Stimulated activated CD8-positive, alpha-beta memory T cell treated with anti-CD3 and anti-CD28 coated beads, Interleukin-4, amount 100 ng/mL, for 4 hours (primary cell): ENCODE measurements at places on chromosomes 3 and 15.

DNA sequence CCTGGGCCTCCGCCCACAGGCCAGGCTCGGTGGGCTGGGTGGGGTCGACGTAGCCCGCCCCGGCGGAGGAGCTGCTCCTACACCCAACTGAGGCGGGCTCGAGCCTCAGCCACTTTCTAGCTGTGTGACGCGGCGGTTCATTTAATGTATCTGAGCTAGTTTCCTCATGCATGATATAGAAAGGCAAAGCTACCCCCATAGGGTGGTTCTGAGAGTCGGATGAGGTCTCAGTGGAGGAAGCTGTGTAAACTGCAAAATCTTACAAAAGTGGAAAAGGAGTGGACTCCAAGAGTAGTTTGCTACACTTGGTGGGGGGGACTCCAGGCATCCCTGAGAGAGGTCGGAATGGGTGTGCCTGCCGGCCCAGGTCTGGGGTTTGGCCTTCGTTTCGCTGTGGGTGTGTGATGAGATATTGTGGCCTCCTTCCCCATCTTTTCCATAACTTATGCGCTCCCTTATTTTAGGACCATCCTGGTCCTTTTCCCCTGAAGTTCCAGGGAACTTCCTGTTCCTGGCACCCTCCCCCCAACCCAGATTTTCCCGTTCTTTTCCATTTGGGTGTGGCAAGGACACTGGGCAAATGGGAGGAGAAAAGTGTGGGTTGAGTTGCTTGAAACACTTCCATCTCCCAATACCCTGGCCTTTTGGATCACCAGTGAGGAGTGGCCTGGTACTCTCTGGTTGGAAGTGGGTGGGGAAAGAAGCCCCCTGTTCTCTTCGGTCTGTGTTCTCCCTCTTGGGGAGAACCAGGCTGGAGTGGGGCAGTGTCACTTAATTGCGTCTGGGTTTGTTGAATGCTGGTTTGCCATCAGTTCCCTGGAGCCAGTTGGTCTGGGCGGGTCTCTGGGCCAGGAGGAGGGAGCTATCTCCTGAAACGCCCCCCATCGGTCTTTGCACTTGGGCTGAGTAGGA lies 1.1 kb downstream of the PDIA5 start:
- no peak for DNase-seq

DNA sequence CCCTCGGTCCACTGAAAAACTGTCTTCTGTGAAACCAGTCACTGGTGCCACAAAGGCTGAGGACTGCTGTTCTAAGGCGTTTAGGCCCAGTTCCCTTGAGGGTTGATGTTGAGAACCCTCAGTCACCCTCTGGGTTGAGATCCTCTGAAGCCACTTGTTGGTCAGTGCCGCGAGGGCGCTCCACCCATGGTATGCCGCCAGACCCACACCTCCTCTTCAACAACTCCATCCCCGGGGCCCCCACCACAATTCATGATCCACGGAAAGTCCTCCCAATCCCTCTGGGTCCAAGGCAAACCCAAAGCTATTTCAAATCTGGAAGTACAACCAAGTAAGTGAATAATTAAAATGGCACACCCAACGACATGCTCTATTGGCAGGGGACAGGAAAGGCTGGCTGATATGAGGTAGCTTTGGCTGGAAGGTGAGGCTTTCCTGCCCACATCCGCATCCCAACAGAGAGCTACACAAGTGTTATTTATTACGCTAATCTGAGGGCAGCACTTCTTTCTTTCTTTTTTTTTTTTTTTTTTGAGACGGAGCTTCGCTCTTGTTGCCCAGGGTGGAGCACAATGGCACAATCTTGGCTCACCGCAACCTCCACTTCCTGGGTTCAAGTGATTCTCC lies 58.1 kb downstream of the XXYLT1 start:
- no peak for DNase-seq

- no peak for DNase-seq
These were observed 52.5 kb upstream of the C15orf61 start for GRCh38 chr15:67468416-67468815.

DNA sequence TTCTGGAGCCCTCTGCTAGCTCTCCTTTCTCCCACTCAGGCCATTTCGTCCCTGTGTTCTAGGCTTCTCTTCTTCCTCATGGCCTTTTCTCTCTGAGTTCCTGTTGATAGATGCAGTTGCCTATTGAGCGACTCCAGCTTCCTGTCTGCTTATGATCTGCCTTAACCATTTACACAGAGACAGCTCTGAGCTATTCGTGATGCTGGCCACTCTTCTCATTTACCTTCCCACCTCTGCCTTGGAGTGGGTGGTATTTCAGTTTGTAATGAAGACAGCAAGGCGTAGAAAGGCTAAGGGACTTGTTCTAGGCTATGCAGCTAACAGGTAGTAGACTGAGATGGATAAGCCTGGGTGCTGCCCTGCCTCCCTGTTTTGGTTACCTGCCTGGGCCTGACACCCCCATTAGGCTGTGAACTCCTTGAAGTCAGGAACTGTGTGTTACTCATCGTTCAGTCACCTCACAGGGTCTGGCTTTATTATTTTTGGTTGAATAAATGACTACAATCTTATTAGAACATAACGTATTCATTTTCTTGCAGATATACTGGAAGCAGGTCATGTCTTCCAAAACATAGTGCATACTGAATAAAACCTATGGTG lies 12.6 kb upstream of the ZBTB47 start:
- no peak for DNase-seq

- DNase-seq: no peak
These were observed 178.6 kb downstream of the KCNAB1 start for GRCh38 chr3:156298938-156299337.

GRCh38 chr3:58530354-58530865 lies 6.6 kb downstream of the ACOX2 start:
- no peak for DNase-seq

DNA sequence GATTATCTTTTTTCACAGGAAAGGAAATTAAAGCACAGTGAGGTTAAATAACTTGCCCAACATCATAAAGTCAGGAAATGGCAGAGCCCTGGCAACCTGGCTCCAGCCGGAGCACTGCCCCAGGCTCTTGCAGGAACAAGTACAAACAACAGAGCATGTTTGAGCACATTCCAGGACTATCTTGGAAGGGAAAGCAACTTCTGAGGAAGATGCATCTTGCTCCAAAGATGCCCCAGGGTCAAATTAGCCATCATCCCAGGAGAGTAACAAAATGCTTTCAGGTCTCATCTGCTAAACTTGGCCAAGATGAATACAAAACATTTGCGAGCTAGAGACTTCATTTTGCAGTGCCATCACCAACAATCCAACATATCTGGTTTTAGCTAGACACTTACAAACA lies 162.4 kb upstream of the LRRN1 start:
- no peak for DNase-seq

GRCh38 chr3:121491683-121492320 lies 54.0 kb downstream of the POLQ start:
- DNase-seq: no peak

DNA sequence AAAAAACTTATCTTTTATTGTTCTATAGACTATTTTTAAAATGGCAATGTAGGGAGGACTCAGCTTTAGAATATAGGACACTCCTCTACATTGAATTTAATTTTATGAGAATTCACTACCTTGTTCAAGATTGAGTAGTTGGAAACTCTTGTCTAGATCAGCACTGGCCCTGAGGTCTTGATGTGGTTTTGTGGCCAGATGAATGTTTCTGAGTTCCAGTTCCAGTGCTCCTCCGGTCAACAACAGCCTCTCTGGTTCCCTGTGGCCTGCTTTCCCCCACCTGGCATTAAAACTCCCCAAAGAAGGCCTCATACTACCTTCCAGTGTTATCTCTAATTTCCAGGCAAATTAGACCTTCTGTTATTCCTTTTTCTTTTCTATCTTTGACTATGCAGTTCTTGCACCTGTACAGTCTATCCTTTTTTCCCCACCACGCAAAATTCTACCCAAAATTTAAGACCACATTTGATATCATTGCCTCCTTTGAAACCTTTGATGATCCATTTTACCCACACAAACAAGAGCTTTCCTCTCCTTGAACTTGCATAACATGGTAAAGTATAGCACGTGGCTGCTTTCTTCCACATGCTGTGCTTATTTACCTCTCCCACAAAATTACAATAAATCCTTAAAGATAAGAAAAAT lies 9.6 kb upstream of the ANP32A start:
- no peak for DNase-seq
